Stimulated activated CD8-positive, alpha-beta memory T cell treated with anti-CD3 and anti-CD28 coated beads, Interleukin-2, amount 100 ng/mL, for 1 hour (primary cell): ENCODE measurements at places on chromosomes 1 and 21.

DNA sequence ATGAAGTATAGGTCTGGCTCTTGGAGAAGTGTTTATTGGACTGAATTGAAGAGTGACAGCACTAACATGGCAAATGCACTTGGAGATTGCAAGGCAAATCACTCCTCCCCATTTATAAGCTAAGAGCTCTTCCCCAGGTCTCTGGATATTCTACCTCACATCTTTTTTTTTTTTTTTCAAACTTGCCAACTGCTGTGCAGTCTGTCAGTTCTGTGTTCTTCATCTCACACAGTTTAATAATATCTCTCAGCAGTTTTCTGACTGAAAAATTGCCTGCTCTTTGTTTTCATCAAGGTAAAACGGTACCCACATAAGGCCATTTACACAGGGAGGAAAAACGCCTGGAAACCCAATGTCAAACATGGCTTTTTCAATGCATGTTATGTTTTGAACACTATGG is 186.1 kb upstream of the B3GALT2 start:
- no peak for DNase-seq

DNA sequence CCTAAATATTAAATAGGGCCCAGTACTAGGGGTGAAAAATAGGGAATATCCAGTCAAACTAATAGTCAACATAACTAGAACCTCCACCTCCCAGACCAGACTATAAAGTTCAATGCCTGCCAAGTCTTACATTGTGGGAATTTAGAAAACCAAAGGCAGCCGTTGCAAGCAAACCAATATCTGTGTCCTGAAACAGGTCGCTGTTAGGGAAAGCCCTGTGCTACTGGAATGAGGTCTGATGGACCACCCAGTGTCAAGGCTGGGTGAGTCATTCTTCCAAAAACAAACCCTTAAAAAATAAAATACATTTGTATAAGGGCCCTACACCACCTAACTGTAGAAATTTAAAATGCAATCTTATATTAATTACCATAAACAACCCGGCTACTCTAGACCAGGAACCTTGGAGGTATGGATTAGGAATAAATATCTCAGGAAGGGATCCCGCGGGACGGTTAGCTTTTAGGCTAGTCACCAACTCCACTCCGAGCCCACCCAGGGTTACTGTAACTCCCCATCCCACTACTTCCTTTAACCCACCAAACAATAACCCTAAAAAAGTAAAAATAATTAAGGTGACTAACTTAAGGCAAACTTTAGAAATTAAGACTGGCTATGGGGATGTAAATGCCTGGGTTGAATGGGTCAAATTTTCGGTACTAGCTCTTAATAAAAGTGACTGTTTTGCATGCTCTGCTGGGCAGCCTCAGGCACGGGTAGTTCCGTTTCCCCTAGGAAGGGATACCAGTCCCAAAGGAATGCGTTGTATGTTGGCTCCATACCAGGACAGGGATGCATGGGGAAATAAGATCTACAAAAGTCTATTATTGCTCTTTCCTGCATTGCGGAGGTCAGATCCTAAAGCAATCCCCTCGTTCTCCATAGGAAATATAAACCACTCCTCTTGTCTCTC is 65.4 kb upstream of the TLR5 start:
- no peak for DNase-seq

GRCh38 chr1:236066828-236067386 is 2.0 kb upstream of the NID1 start:
- DNase-seq = peak; percentile 20

- no peak for DNase-seq
Measured at GRCh38 chr1:166485620-166486019, 318.8 kb upstream of the FAM78B start.

- no peak for DNase-seq
Measured at GRCh38 chr1:110003747-110004428, 19.3 kb downstream of the AHCYL1 start.

DNA sequence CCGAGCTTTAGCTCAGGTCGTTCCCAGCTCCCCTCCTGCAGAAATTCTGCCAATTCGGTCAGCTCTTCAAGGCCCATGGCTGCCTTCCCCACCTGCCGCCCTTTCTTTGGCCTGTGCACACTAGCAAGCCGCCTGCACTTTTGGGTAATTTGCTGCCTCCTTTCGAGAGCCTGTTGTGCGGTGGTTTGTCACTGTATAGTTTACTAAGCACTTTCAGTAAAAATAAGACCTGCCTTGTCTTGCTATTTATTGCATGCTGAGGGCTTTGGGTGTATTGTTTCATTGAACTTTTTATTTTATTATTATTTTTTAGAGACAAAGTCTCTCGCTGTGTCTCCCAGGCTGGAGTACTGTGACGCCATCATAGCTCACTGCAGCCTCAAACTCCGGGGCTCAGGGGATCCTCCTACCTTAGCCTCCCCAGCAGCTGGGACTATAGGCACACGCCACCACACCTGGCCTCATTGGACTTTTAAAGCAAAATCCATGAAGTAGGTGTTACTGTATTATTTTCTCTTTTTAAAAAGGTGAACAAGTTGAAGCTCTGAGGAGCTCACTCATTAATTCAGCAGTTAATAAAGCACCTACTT is 1.1 kb upstream of the FABP3 start:
- DNase-seq = no peak

GRCh38 chr1:25774921-25775771 is 24.8 kb upstream of the SELENON start:
- DNase-seq = peak; percentile 70

DNA sequence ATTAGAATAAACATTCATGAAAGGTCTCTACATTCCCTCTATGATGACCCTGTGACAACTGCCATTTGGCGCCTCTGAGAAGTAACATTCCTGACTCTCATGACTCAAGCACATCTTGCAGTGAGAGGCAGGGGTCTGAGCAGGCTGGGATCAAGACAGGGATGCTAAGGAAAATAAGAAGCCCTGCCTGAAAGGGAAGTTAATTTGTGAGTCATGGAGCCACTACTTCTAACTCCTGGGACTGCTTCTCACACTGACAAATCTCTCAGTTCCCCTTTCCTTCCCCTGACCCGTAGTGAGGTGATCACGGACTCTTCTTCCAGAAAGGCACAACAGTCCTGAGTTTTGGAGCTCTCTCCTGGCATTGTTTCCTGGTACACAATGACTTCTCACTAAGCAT is 231.9 kb downstream of the TNR start:
- no peak for DNase-seq

DNA sequence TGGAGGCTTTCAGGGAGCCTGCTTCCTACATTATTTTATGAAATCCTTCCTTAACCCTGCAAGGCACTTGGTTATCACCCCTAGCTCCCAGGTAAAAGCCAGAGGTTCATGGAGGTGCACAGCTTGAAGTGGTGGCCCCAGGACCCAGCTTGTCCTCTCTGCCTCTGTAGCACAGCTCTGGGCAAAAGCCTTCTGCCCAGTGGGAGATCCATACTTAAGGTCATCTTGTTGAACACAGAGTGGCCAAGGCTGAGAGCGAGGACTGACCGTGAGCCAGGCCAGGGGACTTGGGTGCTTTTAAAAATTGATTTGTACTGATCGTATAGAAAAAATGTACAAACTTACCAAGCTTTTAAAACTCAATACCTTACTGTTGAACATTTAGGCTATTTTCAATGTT is 33.4 kb downstream of the KCNA2 start:
- DNase-seq = no peak

GRCh38 chr1:23627069-23627735 is 64.4 kb upstream of the RPL11 start:
- DNase-seq = no peak

GRCh38 chr1:49060766-49061165 is 284.1 kb upstream of the BEND5 start:
- no peak for DNase-seq

- no peak for DNase-seq
Measured at GRCh38 chr1:94817712-94818111, 2.4 kb upstream of the SLC44A3 start.

GRCh38 chr21:45262041-45262581 is 25.6 kb downstream of the POFUT2 start:
- DNase-seq = no peak

GRCh38 chr1:154955039-154955717 is 721 bp downstream of the PBXIP1 start:
- peak; percentile 80 for DNase-seq
